ENCODE measurements at places on chromosomes 1 and 21.

DNA sequence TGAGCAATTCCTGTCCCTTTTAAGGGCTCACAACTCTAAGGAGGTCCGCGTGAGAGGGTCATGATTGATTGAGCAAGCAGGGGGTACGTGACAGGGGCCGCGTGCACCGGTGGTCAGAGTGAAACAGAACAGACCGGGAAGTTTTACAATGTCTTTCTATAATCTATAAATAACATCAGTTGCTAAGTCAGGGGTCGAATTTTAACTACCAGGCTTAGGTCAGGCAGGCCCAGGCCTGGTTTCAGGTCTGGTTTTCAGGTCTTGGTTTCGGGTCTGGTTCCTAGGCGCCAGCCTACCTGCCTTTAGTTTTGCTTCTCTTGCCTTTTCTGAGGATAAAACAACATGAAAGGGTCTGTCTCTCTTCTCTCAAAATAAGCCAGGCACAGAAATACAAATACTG is 476.0 kb upstream of the CAMK1G start:
- no peak for DNase-seq

DNA sequence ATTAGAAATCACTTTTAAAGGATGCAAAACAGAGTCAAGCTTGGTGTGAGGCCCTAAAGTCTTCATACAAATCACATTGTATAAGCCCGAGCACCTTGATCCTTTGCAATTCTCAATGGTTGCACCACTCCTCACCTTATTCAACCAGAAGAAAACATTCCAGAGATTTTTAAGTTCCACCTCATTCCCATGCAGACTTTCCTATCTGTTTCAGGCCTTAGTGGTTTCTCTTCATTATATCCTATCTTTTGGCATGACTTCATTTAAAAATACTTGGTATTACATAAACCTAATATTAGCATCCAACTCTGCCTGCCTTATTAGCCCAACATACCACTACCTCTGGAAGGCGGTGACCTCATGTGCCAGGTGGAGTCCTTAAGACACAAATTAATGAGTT is 9.3 kb upstream of the GREM2 start:
- DNase-seq = no peak

- DNase-seq = no peak
Observed at GRCh38 chr1:54028306-54029251, 10.6 kb upstream of the LDLRAD1 start.

DNA sequence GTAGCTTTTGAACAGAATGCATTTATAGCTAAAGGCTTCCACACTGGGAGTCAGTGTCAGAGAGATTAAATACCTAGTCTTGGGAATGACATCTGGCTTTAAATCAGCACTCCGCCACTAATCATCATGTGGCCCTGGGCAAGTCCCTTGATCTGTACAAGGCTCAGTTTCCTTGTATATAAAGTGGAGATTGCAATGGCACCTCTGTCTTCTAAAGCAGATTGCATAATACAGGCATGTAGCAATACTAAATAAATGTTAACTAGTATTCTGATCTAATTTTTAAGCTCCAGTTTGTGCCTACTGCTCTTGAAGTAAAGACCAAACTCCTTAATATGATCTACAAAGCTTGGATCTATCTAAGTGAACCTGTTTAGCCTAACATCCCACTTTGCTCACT is 249.4 kb downstream of the PLPP3 start:
- DNase-seq = no peak

DNA sequence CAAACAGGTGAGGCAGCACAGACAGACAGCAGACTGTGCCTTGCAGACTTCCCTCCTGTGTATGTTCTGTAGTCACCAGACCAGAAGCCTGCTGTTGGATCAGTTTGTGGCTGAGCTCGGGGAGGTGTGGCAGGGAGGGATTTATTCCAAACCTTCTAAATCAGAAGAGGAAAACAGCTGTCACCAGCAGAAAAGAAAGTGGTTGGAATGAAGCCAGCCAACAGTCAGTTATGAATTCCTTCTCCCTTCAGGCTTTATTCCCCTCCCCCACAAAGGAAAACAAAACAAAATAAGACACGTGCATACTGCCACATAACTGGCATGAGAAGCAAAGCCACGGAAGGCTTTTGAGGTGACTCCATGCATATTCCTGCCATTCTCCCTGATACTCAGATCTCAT is 19.0 kb upstream of the PIGV start:
- DNase-seq = no peak
